NCI-H526 treated with DMSO at 0.1 percent for 48 hours (cell line): ENCODE measurements at places on chromosomes 1 and 21.

DNA sequence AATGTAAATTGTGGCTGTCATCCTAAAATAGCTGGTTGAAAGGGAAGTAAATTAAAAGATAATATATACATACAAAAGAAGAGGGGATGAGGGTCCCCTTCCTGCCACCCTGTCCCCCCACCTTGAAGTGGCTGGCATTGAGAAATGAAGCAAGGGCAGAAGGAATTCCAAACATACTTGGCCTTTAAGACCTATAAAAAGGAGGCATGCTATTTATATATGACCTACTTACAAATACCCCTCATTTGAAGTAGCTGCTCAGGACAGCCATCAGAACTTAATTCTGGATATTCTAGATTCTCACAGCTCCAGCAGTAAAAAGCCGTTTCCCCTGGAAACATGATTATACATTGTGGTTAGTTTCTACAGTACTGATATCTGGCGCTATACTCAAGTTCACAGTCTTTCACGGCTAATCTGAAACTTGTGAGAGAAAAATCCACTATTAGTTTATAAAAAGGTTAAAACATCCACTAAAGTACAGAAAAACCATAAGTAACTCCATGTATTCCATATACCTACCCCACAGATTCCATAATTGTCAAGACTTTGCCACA is 9.6 kb upstream of the MAP10 start:
- no peak for DNase-seq

DNA sequence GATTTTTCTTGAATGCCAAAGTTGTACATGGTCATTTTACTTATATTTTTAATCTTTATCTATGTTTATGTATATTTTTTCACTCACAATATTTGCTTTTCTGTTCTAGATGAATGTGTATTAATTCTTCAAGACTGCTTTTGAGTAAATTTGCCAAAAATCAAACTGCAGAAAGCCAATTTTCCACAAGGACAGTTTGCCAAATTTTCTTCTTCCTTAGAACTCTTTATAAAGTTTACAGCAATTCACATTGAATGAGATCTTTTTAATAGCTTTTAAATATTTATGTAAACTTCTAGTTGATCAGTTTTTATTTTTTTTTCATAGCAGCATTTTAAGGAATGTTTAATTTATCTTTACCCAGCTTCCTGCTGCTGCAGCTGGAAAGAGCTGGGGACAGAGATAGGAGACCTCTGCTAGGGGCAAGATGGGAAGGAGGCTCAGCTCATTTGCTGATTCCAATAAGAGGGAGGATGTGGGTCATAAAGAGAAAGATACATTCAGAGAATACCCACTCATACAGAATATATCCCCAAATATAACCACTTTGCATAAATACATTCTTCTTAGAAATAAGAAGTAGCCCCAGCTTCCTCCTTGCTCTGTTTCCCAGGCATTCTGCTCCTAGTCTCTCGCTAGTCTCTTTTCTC is 93.0 kb downstream of the ODF2L start:
- no peak for DNase-seq

DNA sequence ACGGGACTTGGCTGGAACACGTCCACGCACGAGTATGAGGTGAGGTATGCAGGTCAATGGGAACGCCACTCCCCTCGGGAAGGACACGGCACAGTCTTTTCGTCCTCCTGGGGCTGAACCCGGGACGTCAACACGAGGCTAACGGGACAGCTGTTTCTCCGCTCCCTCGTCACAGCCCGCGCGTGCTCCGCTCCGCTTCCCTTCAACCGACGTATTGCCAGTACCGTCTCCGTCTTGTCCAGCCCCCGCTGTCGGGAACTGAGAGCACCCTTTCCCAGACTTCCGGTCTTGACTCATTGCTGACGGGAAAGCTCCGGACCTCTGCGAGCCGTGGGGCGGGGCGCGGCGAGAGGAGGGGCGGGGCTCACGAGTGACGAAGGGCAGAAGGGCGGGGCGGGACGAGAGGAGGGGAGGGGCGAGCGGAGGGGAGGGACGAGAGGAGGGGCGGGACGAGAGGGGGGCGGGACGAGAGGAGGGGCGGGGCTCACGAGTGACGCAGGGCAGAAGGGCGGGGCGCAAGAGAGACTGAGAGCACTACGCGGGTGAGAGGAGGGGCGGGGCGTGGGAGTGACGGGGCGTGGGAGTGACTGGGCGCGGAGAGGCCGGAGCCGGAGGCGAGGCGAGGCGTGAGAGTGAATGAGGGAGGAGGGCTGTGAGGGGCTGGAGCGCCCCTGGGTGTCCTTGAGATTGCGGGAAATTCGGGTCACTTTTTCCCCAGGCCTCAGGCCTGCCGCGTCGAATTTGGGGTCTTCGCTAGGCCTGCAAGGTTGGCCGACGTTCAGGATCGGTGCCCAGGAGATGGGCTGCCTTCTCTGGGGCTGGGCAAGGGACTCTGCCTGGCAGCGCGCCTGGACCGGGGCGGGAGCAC is 22.2 kb upstream of the CFAP126 start:
- DNase-seq: peak; percentile 98

GRCh38 chr1:245313576-245313975 is 158.8 kb downstream of the KIF26B start:
- DNase-seq: no peak

- DNase-seq: no peak
Observed at GRCh38 chr1:170518965-170519364, 13.0 kb upstream of the GORAB start.

GRCh38 chr1:154867064-154867825 is 2.8 kb downstream of the KCNN3 start:
- DNase-seq: peak; percentile 72

DNA sequence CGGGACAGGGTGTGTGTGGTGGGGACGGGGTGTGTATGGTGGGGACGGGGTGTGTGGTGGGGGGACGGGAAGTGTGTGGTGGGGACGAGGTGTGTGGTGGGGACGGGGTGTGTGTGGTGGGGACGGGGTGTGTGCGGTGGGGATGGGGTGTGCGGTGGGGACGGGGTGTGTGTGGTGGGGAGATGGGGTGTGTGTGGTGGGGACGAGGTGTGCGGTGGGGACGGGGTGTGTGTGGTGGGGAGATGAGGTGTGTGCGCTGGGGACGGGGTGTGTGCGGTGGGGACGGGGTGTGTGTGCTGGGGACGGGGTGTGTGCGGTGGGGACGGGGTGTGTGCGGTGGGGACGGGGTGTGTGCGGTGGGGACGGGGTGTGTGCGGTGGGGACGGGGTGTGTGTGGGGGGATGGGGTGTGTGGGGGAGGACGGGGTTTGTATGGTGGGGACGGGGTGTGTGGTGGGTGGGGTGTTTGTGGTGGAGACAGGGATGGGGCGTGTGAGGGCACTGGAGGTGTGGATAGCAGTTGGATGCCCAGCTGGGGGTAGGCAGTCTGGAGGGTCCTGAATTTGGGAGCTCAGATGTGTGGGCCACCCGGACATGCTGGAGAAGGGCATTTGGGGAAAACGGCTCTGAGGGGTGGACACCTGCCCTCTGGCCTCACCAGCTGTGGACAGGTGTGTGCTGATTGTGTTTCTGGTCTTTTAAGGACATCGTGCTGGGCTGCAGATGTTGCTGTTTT is 16.9 kb downstream of the IBA57 start:
- no peak for DNase-seq
